ENCODE measurements at places on chromosomes 7 and 10.

DNA sequence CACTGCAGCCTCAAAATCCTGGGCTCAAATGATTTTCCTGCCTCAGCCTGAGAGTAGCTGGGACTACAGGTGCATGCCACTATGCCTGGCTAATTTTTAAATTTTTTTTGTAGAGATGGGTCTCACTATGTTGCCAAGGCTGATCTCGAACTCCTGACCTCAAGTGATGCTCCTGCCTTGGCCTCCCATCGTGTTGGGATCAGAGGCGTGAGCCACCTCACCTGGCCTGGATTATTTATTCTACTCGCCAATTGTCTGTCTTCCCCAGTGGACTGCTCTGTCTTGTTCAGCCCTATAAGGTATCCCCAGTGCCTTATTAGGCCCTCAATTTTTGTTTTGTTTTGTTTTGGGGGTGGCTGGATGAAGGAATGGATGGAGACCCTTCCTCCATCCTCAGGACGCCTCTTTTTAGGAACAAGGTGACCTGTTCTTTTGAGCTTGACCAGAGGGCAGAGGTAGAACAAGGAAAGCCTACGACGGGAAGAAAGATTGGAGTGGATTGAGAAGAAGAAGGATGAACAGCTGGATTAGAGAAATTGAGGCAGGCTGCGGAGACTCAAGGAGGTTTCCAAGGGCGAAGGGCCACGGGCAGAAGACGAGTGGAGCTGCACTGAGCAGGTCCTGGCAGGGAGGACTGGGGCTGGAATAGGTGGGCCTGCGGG is 541 bp upstream of the DENND10 start:
- DNase-seq, result no peak

GRCh38 chr7:122352454-122352853 is 47.9 kb upstream of the FEZF1 start:
- no peak for DNase-seq

GRCh38 chr7:26326211-26326610 is 34.5 kb downstream of the SNX10 start:
- no peak for DNase-seq

DNA sequence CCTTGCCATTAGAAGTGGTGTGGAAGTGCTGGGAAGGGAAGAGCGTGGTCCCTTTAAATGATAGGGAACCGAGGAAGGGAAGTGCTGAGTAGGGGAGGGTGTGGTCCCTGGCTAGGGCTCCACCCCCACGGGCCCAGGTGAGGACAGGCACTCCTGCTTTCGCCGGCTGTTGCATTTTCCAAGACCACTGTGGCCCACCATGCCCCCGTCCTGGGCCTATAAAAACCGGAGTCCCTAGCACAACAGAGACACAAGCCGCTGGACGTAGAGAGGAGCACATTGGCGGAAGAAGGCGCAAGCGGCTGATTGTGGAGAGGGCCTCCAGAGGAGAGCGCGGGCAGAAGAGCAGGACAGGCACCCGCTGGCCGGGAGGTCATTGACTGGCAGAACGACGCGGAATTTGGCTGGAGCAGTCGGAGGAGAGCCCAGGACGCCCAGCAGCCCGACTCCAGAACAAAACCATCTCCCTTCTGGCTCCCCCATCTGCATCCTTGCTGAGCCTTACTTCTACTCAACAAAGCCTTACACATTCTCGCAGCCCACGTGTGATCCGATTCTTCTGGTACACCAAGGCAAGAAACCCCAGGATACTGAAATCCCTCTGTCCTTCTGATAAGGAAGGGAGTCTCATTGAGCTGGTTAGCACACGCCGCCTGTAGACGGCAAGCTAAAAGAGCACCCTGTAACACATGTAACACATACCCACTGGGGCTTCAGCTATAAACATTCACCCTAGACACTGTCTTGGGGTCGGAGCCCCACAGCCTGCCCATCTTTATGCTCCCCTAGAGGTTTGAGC is 146.2 kb upstream of the LYZL1 start:
- peak; percentile 44 for DNase-seq

- peak; percentile 35 for DNase-seq
Measured at GRCh38 chr10:42551582-42552187, 86.7 kb downstream of the ZNF33B start.

DNA sequence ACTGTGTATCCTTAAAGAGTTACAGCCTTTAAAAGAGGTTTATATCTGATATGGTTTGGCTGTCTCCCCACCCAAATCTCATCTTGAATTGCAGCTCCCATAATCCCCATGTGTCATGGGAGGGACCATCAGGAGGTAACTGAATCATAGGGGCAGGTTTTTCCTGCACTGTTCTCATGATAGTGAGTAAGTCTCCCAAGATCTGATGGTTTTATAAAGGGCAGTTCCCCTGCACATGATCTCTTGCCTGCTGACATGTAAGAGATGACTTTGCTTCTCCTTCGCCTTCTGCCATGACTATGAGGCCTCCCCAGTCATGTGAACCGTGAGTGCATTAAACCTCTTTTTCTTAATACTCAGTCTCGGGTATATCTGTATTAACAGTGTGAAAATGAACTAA is 9.7 kb downstream of the RTKN2 start:
- DNase-seq, result no peak
